ENCODE measurements at places on chromosomes 1 and 21.

DNA sequence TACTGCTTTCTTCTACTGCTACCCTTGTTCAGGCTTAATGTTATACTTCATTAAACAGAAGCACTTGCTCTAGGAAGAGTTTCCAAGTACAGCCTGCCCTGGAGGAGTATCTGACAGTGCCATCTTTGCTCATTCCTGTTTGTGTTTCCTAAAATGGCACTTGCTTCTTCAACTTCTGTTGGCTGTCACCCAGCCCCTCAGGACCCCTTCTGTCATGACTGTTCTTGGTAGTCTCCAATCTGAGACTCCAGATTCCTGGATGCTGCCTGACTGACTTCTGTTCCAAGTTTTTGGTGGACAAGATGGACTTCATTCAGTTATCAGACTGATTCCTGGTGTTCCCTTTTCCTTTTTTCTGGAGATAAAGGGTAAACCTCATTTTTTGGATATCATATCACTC lies 104.1 kb downstream of the SLC35F3 start:
- DNase-seq: no peak

GRCh38 chr1:64268653-64269557 lies 65.5 kb downstream of the UBE2U start:
- peak; percentile 8 for DNase-seq

GRCh38 chr1:160454371-160455152 lies 54.2 kb downstream of the VANGL2 start:
- no peak for DNase-seq

GRCh38 chr21:31124010-31124409 lies 85.7 kb upstream of the KRTAP19-8 start:
- no peak for DNase-seq

GRCh38 chr21:34603002-34603709 lies 11.8 kb downstream of the RCAN1 start:
- peak; percentile 19 for DNase-seq

DNA sequence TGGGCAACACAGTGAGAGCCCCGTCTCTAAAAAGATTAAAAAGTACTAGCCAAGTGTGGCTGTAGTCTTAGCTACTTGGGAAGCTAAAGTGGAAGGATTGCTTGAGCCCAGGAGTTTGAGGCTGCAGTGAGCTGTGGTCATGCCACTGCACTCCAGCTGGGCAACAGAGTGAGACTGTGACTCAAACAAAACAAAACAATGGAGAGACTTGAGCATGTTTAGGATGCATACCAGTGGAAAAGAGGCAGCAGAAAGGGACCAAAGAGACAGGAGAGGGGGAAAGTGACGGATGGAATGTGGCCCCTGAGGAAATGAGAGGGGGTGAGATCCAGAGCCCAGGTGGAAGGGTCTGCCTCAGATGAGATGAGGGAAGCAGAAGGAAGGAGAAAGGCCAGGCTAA lies 358.9 kb downstream of the RPS6KC1 start:
- DNase-seq: no peak

DNA sequence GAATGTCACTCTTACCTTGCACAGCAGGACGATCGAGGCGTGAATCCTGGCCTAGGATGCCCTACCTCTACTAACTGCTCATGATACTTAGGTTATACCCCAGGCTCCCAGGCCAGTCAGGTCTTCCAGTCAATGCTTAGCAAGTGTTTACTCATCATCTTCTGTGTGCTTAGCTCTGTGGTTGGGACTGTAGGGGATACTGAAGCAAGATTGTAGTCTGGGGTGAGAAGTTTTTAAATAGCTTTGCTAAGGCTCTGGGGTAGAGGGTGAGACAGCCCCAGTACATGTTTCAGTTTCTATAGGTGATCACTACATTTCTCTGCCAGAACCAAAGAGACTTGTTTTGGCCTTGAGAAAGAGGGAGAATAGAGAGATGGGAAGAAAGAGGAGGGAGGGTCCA lies 250.8 kb upstream of the KIAA0040 start:
- no peak for DNase-seq

DNA sequence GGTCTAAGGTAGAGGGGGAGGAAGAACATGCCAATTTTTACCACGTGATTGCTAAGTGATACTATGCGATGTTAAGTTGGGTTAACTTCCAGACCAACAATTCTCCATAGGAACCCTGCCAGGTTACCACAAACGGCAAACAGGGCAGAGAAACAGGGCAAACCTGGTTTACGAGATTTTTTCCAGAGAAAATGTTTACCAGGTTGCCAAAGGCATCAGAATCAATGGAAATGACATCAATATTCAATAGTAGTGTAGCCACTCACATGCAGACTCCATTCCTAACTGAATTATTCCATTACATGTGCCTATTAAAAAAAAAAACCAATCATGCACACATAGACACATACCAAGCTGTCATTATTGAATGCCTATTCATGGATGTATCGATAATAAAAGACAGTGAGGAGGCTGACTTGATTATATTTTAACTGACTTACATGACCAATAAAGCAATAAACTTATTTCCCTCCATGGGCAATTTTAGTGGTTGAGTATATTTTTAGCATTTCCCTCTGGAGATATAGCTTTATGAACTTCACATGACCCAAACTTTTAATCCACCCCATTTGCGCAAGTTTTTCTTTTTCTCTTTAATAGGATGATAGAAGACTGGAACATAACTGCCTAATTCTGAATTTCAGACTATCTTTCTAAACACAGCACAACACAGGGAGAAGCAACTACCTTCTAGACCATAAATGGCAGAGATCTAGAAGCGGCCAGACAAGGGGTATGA lies 40.5 kb upstream of the KCNE1 start:
- no peak for DNase-seq

DNA sequence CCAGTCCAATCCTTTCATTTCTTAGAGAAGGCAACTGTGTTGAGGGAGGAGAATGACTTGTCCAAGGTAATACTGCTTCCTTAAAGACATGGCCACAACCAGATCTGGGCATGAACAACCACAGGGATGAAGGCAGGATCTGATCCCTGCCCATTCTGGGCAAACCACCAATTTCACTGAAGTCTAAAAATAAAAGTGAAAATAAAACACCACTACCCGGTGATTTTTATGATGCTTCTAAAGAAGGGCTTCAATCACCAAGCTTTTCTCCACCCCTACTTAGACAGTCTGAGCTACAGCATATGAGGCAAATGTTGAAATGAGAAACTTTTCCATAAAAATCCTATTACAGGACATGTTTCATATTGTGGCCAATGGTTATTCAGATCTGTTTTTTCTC lies 133.0 kb downstream of the PTPN14 start:
- DNase-seq: no peak

GRCh38 chr1:109484519-109484975 lies 842 bp downstream of the ATXN7L2 start:
- DNase-seq: no peak

GRCh38 chr1:44073528-44073927 lies 42.3 kb upstream of the SLC6A9 start:
- DNase-seq: no peak

DNA sequence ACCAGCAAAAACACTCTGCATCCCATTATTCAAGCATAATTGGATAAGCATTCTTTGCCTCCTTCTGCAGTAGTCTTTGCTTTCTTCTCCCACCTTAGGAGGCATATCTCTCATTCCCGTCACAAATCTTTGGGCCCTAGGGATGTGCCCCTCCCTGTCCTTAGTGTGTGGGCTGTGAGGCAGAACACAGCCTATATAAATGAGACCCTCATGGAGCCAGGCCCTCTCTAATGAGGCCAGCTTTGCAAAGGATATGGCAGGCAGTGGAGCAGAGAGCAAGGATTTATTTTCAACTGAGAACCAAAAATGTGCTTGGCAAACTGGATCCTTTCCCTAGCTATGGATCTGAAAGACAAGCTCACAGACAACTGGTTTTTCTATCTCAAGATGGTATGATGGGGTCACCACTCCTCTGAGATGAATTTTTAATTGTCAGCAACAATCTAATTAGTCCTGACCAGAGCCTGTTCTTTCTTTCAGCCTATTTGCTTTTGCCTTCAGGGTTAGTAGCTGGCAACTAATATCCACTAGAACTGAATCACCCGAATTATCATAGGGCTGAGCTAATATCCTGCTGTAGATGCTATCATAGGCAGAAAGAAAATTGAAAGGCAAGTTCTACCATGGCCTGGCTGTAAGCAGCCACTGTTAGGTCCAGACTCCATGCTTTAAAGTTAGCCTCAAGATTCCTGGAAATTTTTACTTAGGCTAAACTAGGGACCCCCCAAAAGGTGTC lies 134.2 kb downstream of the SYT2 start:
- no peak for DNase-seq

- DNase-seq: no peak
These were observed 107.1 kb upstream of the ERRFI1 start for GRCh38 chr1:8133190-8133589.

GRCh38 chr1:43270421-43271095 lies 775 bp downstream of the TMEM125 start:
- DNase-seq: no peak

GRCh38 chr1:7454052-7454815 lies 316.9 kb upstream of the VAMP3 start:
- no peak for DNase-seq

DNA sequence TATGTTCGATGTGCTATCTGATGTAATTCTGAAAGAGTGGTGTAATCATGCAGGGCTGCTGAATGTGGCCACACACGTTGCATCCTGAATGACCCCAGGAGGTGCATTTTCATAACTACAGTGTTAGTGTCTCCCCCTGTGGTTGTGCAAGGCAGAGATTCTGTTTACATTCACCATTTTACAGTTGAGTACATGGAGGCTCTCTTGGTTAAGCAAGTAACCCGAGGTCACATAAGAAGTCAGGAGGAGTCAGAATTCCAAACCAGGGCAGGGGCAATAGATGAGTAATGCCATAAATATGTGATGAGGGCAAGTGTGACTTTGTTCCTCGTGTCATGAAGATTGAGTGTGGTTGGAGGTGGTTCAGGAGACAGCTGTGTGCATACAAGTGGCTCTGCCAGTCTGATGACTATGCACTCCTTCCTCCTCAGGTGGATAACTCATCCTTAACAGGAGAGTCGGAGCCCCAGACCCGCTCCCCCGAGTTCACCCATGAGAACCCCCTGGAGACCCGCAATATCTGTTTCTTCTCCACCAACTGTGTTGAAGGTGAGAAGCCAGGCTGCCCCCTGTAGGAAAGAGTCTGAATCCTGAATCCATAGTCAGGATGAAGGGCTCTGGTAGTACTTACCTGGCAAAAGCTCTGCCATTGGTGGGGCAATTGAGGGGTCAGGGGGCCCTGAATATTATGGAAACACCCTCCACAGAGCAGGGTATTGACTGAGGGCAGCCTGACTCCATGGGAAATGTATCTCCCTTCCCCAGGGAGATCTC lies 9.3 kb downstream of the ATP1A2 start:
- no peak for DNase-seq

DNA sequence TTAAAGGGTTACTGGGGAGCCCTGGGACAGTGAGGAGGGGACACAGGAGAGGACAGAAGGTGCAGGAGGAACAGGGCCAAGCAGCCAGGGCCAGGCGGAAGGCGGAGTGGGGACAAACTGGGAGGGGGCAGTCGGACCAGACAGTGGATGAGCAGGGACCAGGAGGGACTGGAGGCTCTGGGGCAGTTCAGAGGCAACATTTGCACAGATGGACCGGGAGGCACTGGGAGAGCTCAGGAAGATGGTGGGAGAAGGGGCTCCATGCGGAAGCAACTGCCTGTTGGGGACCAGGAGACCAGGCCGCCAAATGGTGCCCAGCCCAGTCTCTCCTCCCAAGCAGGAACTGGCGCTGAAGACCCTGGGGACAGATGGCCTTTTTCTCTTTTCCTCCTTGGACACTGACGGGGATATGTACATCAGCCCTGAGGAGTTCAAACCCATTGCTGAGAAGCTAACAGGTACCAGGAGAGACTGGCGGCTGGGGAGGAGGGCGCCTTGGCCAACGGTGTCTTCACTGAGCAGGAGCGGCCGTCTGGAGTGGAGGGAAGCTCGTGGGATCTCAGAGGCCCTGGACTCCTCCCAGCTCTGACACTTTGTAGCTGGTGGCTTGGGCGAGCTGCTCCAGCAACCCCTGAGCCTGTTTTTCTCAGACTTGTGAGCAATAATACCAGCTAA lies 847 bp downstream of the SELENON start:
- no peak for DNase-seq

- no peak for DNase-seq
These were observed 115.2 kb downstream of the ROR1 start for GRCh38 chr1:63888984-63889383.

DNA sequence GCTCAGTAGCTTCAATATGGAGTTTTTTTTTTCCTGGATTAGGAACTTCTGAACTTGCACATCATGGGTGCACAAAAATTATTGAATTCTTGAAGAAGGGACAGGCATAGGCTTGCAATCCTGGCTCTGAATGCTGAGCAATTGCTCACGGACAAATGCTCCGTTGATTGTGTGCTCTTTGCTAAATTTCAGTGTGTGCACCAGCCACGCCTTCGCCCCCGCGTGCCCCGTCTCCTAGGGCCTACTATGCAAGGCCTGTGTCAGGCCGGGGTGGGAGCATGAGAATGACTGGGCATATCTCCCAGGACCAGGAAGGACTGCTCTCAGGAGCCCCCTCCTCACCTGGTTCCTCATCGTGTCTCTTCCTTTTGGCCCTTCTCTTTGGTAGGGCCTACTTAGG lies 17.4 kb downstream of the IL6R start:
- no peak for DNase-seq

DNA sequence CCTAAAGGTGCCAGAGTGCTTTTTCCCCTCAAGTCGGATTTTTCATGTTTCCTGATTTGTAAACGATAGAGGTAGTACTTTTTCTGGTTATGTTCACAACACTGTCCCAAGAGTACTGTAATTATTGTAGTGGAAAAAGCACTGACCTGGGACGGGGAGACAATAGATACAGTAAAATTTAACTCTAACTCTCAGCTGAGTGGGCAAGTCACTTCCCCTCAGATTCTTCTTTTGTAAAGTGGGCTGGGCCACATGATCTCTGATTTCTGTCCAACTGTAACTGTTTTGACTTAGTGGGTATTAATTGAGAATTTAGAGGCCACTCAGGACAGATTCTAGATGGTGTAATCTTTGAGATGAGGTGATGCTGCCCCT lies 19.1 kb downstream of the MARCKSL1 start:
- no peak for DNase-seq

DNA sequence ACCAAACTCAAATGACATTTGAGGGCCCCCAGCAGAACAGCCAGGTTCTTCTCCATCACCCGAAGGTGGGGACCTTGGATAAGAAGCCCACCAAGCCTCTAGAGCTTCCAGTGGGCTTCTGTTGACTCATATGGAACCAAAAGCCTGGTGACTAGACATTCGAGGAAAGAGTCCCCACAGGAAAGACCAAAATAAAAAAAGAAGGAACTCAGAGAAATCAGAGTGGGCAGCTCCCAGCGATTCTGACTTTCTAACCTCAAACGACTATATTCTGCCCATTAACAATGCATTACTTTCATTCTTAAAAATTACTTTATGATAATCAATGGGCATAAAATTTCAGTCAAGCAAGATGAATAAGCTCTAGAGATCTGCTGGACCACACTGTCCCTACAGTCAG lies 9.6 kb upstream of the CHIT1 start:
- no peak for DNase-seq

All from stimulated activated CD8-positive, alpha-beta memory T cell treated with anti-CD3 and anti-CD28 coated beads, Interleukin-2, amount 100 ng/mL, for 1 hour (primary cell).